ENCODE measurements at places on chromosomes 6 and 20.

DNA sequence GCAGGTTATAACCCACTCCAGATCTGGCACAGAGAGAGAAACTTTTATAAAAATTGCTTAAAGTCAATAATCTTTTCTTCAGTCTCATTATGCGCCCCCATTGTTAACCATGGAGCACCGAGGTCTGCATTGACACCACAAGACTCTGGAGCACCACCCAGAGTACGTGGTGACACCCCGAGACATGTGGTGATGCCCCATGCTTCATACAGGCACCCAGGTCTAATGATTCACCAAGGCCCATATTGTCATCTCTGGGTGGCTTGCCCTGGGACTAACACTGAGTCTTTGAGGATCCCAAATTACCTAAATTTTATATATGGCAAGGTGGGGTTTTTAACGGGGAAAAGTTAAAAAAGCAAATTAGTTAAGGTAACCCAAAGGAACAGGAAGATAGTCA is 31.1 kb downstream of the CD109 start:
- no peak for DNase-seq

GRCh38 chr20:45044084-45044573 is 56.8 kb downstream of the KCNS1 start:
- peak; percentile 79 for DNase-seq

GRCh38 chr6:17863901-17864754 is 123.3 kb downstream of the KIF13A start:
- DNase-seq = peak; percentile 82

DNA sequence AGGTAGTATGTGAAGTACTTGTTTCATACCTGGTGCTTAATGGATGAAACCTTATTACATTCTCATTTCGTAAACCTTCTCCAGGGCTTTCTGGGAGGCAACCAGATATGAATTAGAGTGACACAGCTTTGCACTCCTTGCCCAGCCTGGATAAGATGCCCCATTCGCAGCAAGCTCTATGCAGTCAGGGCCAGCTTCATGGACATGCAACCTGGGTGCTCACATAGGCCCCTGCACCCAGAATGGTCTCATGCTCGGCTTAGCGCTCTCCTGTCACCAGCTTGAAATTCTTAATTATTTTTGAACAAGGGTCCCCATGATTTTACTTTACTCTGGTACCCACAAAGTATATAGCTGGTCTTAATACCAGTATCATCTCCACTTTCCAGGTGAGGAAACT is 11.3 kb upstream of the PTGIS start:
- DNase-seq = no peak

DNA sequence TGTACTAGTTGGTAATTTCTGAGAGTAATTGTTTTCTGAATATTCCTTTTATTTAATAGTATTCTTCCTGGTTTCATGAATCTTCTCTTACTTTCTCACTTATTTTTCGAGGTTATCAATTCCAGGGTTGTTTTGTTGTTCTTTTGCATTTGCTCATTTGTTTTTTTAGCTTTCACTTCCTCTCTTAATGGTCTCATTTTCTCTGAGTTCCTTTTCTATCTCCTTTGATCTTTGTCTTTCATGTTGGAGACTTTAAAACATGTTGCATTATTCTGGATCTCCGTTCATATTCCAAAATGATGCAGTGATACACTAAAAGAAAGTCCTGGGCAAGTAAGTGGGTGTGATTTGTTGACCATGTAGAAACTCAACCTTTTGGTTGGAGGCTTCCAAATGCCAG is 345.3 kb upstream of the SLC35B3 start:
- no peak for DNase-seq

GRCh38 chr6:15796130-15796771 is 133.4 kb upstream of the DTNBP1 start:
- no peak for DNase-seq

GRCh38 chr20:47749339-47749738 is 35.9 kb downstream of the SULF2 start:
- no peak for DNase-seq

DNA sequence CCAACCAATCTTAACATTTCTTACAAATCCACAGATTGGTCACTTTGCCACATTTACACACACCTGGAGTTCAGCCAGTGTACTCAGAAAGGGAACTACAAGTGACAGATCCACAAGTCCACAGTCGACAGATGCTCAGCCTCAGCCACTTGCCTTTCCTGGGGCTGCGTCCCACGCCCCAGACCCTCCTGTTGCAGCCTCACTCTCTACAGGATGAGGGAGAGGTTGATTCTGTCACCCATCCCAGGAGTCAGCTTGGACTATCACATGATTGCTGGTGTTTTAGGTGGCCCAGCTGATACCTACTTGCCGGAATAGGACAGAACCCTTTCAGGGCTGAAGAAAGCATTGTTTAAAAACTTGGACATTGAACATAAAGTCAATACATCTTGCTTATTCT is 108.8 kb downstream of the FAM120B start:
- no peak for DNase-seq

DNA sequence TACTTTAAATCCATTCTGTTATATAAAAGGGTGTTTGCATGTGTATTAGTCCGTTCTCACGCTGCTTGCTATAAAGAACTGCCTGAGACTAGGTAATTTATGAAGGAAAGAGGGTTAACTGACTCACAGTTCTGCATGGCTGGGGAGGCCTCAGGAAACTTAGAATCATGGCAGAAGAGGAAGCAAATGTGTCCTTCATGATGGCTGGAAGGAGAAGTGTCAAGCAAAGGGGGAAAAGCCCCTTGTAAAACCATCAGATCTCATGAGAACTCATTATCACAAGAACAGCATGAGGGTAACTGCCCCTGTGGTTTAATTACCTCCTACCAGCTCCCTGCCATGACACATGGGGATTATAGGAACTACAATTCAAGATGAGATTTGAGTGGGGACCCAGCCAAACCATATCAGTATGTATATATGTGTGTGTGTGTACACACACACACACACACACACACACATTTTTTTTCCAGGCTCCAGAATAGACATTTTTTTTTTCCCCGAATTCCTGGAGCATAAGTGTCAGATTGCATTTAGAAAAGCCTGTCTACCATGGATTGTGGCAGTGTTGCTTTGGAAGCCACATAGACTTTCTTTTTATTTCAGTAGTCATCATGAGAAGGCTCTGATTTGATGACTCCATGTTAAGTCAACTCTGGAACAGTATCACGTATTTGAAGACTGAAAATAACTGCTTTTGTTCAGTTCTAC is 31.5 kb downstream of the KDM1B start:
- DNase-seq = no peak

GRCh38 chr6:20906945-20907344 is 372.7 kb downstream of the CDKAL1 start:
- no peak for DNase-seq

DNA sequence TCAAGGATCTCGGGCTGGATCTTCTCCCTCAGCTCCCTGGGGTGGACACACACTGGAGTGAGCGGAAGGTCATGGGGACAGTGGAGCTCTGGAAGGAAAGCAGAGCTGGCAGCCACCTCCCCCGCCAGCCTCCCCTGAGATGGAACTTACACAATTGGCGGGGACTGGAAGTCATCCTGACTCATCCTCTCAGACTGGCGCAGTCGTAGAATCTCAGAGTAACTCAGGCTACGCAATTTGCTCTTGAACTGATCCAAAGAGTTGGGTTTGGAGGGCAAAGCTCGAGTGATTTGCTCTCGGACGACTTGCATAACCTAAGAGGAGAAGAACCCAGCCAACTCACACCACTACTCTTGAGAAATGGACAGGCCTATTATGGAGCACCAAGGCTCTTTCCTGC is 34.8 kb downstream of the ELMO2 start:
- no peak for DNase-seq

GRCh38 chr6:104595311-104595820 is 264.4 kb downstream of the HACE1 start:
- peak; percentile 78 for DNase-seq

GRCh38 chr20:48722002-48722731 is 105.6 kb downstream of the PREX1 start:
- DNase-seq = no peak

GRCh38 chr6:167782698-167783517 is 43.8 kb upstream of the AFDN start:
- DNase-seq = no peak

GRCh38 chr6:15425947-15426346 is 180.1 kb downstream of the JARID2 start:
- DNase-seq = no peak

DNA sequence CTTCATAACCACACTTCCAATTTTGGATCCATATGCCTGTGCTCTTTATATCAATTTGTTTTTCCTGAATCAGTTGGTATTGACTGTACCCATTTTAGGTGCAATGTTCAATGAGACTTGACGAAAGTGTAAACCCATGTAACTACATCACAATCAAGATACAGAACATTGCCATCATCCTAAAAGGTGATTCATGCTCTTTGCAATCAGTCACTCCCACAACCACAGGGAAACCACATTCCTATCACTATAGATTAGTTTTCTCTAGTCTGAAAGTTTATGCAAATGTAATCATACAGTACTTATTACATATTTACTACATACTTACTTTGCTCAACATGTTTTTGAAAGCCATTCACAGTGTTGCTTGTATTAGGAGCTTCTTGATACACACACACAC is 167.4 kb downstream of the ADGRG6 start:
- DNase-seq = no peak

DNA sequence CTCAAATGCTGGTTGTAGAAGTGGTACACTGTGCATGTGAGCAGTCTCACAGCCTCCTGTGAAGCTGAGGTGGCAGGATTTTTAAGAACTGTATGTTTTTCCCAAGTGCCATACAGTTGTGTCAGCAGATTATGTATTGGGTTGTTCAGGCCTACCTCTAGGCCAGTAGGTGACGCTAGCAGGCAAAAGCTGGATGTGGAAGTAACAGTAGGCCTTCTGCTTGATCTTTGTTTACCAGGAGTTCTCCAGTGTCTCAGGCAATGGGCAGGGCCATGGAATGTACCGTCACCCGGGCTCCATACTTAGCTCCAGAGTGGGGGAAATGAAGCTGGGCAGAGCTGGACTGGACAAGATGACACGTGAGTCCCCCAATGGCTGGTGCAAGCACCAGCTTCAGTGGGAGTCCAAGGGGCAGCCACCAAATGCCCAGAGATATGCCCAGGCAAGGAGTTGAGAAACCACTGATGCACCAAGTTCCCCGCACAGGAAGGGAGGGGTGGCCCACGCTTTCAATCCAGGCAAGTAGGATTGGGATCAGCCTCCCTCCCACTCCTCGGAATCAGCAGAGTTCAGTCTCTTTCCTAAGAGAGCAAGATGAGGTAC is 289.7 kb downstream of the HTR1B start:
- no peak for DNase-seq

DNA sequence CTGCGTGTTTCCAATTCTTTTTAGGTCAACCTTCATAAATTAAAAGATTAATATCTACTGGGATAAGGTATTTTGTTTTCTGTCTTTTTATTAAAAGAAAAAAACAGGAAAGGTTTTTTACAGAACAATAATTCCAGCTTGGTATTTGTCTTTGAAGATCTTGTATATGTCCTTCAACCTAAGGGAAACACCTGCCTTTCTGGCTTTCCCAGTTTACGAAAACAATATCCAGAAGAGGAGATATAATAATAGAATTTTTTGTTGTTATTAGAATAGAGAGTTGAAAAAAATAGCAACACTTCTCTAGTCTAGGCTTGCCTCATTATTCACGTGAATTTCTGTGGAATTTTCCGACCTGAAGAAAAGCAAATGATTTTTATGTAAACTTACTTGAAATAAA is 37.9 kb upstream of the CCN2 start:
- no peak for DNase-seq

DNA sequence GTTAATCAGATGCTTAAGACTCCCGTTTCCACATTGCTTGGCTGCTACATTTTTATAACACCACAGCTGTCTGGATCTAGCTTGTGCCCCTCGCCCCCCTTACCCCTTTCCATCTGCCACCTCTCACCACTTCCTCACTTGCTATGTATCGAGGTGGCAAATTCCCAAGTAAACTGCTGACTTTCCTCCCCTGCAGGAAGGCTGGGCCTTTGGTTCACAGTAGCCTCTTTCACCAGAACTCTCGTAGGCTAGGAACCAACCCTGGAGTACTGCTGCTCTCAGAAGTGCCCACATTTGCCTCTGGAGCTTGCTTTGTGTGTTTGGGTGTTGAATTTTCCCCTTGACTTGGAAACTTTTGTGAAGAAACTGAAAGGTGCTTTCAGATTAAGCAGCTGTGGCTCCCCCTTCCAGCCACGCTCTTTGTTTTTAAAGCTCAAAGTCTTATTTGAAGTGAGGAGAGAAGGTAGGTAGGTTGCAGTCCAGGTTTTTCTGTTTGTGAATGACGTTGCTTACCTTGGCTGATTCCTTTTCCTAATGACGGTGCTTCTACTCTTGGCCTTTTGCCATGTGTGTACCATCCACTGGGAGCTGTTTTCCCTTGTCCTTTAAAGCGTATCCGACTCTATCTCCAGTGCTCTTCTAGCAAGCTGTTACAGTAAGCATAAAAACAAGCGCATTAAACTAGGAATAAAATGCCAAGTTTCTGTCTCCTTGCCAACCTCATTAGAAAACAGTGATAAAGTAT is 90.4 kb downstream of the CARMIL1 start:
- DNase-seq = no peak

DNA sequence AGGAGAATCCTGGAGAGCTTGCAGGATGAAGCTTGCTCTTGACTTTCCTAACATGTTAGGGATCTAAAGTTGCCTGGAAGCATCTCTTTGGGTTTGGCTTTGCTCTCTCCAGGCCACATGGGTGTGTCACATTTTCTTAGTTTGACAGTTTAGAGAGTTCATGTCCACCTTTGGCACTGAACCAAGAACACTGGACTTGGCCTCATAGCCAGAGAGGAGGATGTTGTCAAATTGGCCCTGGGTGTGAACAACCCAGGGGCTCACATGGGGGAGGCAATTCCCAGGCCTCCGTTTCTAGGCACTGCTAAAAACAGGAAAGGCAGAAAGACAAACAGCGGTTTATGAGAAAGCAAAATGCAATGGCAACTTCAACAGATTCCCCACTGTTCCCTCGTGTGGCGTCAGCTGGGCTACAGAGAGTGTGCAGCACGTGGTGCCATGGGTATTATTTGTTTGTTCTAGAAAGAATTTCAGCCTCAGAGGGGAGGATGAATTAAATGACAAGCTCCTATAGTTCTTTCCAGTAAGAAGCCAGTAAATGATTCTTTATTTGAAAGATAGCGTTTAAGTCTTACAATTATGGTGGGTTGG is 93.9 kb downstream of the CLIC5 start:
- DNase-seq = no peak

- no peak for DNase-seq
Observed at GRCh38 chr6:54391577-54391976, 83.3 kb downstream of the TINAG start.

GRCh38 chr6:142907544-142907943 is 37.4 kb downstream of the HIVEP2 start:
- no peak for DNase-seq

DNA sequence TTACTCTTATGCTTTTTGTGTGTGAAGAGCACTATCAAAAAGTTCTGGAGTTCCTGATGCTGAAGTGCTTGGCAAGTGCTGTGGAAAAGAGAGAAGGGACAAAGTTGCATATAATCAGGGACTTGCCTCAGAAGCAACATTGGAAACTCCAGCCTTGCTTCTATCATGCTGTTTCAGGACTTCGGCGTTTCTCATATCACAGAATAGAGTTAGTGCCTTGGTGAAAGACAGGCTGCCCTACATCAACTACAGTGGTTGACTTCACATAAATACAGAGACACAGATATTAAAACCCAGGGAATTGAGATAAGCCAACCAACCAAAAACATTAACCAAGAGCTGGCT is 36.2 kb upstream of the CDKAL1 start:
- DNase-seq = no peak
